ENCODE measurements at places on chromosomes 7 and 10.

GRCh38 chr7:25429731-25430130, 201.4 kb upstream of the NPVF start:
- no peak for DNase-seq

DNA sequence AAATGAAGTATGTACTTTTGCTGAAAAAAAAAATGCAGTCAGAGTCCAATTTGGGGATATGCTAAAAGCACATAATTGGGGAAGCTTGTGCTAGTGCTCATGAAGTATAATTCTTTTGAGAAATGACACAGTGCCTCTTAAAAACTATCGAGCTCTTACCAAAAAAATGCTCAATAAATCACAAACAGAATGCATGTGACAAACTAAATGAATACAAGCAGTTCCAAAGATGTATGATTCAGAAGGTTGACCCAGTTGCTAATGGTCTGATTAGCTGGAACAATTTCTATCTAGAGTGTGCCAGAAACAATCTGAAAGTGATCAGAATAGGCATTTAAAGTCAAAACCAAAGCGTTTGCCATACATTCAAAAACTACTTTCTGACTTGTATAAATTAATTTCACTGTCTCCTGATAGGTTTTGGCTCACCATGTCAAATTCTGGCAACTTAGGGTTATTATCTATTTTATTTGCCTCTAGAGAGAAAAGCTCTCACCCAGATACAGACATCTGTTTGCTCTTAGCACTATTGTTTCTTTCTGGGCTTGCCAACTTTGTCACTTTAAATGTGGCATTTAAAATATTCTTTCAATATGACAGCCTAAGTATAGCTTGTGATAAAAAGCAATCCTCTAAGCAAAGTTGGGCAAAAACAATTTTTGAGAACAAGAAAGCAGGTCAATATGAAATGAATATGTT, 114.7 kb upstream of the AHR start:
- no peak for DNase-seq

DNA sequence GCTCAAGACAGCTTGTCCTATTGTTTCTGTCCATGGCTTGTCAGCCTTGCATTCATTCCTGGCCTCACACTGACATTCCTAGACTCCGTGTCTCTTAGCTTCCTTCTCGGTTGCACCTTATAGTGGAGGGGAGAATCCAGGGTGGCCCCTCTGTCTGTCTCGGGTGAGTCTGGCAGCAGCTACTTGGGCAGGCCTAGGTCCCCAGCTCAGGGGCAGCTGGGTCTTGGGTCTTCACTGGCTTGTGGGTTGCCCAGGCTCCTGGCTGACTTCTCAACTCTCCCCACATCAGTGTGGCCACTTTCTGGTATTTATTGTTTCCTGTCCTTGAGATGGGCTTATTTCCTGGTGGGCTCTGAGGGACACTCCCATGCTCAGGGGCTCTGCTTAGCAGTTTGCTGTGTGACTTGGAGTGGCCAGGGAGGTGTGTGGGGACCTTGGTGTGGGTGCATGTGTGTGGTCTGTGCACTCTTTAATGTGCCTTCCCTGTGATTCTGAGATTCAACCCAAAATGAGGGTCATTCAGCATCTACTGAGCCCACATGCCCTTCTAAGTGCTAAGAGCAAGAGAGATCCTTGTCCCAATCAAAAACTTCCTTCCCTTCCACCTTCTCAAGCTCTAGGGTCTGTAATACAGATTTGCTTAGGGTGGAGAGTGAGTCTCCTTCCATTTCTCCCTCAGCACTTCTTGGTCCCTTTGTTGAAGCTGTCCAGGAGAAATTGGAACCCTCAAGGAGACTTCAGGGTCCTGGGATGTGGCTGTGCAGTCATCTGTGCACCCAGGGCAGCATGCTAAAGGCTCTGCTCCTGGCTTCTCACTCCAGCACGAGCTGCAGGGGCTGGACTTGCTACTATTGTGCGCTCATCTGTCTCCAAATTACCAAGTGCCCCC, 20.1 kb downstream of the UPP1 start:
- DNase-seq: no peak

DNA sequence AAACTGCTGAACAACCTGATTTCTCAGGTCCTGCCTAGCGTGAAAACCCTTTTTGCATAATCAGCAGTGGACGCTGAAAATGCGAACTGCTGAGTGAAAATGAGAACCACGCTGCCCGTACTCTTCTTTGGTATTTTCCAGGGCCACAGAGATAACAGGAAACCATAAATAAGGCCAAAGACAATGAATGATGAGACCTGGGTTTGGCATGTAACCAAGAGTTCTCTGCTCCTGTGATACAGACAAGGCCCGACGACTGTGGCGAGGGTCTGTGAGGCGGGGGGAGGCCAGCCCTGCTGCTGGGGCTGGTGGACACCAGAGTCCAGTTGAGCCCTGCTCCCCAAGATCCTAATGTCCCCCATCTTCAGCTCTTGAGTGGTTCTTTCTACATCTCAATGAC, 236.0 kb downstream of the WDR11 start:
- no peak for DNase-seq

DNA sequence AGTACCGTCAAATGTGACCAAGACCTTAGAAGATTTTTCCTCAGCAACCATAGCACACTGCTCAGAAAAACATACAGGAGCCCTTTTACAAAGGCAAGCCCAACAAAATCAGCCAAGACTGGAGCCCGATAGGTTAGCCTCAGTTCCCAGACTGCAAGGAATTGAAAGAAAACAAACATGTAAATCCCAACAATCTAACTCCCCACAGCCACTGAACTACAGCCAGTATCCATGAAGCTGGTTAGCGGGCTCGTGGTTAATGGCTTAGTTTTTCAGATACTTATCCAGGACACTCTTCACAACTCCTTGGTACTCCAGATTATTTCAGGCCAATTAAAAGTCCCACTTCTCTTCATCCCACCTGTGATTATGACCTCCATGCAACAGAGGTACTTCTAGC, 201.6 kb downstream of the IPMK start:
- DNase-seq: no peak

- DNase-seq: no peak
Measured at GRCh38 chr7:78139335-78139734, 340.8 kb downstream of the PHTF2 start.

GRCh38 chr10:113142601-113143362, 192.7 kb downstream of the TCF7L2 start:
- DNase-seq: no peak

DNA sequence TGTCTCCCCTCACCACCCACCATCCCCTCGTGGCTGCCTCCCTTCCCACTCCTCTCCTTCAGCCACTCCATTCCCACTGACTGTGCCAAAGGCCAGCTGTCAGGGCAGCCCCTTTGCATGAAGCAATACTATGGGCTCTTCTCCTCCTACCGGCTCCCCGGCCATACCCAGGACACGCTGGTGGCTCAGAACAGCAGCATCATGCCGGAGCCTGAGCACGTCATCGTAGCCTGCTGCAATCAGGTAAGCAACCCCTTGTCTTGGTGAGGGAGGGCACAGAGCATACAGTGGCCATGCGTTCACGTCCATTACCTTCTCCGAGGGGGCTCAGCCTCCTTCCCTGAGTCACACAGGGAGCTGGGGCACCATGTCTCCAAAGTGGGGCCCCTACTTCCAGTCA, 11.6 kb downstream of the CHAT start:
- DNase-seq: no peak

DNA sequence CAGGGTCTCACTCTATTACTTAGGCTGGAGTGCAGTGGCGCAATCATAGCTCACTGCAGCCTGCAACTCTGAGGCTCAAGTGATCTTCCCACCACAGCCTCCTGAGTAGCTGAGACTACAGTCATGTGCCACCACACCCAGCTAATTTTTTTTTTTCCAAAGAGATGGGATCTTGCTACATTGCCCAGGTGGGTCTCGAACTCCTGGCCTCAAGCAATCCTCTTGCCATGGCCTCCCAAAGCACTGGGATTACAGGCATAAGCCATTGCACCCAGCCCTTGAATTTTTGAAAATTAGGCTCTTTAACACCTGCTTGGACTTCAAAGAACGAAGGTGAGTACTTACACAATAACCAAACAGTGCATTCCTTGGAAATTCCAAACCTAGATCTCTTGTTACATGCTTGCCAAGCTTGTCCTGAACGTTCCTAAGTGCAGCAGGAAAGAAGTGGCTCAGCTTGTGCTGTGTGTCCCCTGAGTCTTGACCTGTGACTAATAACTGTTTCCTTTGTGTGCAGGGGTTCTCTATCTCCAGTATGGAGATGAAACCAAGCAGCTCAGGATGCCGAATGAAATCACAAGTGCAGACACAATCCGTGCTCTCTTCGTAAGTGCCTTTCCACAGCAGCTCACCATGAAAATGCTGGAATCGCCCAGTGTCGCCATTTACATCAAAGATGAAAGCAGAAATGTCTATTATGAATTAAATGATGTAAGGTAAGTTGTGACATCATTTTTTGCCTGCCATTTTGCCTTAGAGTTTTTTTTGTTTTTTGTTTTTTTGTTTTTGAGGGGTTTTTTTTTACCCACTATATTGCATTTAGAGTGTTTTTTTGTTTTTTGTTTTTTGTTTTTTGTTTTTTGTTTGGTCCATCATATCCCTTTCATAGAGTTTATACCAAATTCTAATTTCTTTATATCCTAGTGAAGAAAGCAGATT, 223.8 kb downstream of the KIAA1217 start:
- DNase-seq: no peak

- no peak for DNase-seq
Measured at GRCh38 chr7:137795211-137795610, 51.6 kb downstream of the DGKI start.

DNA sequence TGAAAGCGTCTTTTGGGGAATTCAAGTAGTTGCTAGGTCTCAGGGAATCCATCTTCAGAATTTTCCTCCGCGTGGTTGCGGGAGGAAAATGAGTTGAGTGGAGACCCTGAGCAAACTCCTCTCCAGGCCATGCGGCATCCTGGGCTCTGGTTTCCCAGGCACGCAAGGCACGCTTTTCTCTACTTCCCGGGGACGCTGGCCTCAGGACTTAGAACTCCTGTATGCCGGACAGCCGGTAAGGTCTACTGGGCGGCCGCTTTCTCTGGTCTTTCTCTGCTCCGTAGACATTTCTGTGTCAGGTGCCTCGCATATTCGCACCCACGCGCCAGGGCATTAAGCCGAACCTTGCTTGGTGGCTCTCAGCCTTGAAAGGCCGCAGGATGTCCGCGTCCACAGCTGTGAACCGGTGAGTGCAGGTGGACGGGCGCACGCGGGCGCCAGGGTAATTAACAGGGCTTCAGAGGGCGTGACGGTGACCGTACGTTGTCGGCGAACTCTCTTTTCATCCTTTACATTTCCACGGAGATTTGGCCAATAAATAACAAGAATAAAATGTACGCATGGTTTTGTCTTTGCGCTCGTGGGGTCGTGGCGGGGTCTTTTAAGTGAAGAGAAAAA, 992 bp upstream of the RBM20 start:
- no peak for DNase-seq

DNA sequence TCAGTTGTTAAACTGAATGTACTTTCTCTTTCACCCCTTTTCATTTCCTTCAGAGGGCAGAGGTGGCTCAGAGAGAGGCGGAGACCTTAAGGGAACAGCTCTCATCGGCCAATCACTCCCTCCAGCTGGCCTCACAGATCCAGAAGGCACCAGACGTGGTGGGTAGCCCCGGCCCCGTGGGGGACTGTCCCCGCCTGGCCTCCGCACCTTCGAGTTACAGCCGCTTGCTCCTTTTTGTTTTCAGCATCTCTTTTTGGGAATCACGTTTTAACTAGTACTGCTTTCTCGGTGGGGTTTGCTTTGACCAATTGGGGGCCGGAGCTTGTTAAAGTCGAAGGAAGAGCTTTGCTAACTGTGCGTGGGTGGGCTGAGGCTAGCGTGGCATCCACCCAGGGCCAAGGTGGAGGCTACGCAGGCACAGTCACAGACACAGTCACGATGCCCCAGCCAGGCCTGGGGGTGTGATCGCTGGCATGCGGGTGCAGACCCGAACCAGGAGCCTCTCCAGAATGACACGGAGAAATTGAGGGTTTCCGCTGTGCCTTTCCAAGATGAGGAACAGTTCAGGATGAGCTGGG, 116.2 kb upstream of the SH2B2 start:
- DNase-seq: no peak

DNA sequence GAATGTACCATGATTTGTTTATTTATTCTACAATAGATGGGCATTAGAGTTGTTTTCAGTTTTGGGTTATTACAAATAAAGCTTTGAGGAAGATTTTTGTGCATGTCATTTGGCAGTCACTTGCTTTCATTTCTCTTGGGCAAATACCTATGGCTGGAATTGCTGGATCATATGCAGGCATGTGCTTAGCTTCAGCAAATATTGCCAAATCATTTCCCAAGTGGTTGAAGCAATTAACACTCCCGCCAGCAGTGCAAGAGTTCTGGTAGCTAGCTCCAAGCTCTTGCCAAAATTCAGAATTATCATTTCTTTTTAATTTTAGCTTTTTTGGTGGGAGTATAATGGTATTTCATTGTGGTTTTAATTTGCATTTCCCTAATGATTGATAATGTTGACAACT, 32.9 kb upstream of the PCBD1 start:
- DNase-seq: no peak

DNA sequence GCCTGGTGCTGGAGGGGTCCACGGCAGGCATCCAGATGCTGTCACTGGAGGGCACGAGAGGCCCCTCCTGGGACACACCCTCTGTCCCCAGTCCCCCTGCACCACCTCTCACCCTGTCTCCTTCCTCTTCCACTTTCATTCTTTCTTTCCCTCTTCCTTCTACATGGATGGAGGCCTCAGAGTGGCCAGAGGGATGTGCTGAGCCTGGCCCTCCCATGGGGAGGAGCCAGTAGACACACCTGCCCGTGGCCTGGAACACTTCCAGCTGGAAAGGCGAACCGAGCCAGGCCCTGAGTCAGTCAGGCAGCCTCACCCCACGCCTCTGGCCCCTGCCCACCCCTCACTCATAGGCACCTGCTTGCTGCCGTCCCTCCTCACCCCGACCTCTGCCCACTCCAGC, 55.9 kb upstream of the MXI1 start:
- peak; percentile 43 for DNase-seq

GRCh38 chr10:95295031-95295755, 4.4 kb upstream of the PDLIM1 start:
- DNase-seq: peak; percentile 57

DNA sequence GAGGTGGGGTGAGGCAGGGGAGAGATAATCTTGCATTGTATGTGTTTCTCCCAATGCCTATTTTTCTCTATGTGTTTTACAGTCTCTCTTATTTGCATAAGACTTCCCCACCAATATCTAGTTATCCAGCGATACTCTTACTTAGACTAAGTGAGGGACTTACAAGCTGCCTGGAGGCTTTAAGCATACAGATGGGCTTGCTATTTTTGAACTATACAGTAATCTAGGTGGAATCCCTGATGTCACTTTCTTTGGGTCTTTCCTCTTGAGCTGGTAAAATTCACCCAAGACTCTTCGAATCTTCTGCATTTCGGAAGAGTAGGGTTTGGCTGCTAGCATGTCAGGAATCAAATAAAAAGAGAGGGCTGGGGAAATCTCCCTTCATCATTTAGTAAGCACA, 76.6 kb downstream of the NDUFB2 start:
- DNase-seq: no peak

- no peak for DNase-seq
Measured at GRCh38 chr7:20279979-20280378, 50.7 kb upstream of the ITGB8 start.

- DNase-seq: no peak
Measured at GRCh38 chr10:129442866-129443265, 24.2 kb upstream of the MGMT start.

GRCh38 chr7:22234227-22234626, 122.7 kb downstream of the RAPGEF5 start:
- DNase-seq: no peak

- DNase-seq: no peak
Measured at GRCh38 chr7:128398841-128399135, 11.0 kb downstream of the IMPDH1 start.

GRCh38 chr7:155439311-155440017, 18.5 kb upstream of the EN2 start:
- no peak for DNase-seq
